ENCODE measurements at places on chromosomes 12 and 14.

DNA sequence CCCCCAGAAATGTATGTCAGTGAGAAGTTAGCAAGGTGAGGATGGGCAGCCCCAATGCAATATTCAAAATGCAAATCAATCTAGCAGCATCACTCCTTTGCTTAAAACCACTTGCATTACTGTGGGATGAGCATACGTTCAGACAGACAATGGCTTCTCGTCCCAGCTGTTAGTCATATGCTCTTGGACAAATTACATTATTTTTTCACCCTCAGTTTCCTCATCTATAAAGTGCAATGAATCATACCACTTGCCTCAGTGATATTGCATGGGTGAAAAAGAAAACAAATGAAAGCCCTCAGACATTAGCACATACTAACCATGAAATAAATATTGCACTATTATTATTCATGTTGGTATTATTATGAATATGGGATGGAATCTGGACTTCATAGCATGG, 132.3 kb downstream of the C12orf75 start:
- DNase-seq: no peak

- no peak for DNase-seq
Measured at GRCh38 chr12:52216100-52216499, 16.9 kb upstream of the KRT7 start.

- no peak for DNase-seq
Measured at GRCh38 chr14:22600027-22600426, 1.9 kb downstream of the ABHD4 start.

- DNase-seq: no peak
Measured at GRCh38 chr14:31716208-31716607, 155.0 kb downstream of the NUBPL start.

DNA sequence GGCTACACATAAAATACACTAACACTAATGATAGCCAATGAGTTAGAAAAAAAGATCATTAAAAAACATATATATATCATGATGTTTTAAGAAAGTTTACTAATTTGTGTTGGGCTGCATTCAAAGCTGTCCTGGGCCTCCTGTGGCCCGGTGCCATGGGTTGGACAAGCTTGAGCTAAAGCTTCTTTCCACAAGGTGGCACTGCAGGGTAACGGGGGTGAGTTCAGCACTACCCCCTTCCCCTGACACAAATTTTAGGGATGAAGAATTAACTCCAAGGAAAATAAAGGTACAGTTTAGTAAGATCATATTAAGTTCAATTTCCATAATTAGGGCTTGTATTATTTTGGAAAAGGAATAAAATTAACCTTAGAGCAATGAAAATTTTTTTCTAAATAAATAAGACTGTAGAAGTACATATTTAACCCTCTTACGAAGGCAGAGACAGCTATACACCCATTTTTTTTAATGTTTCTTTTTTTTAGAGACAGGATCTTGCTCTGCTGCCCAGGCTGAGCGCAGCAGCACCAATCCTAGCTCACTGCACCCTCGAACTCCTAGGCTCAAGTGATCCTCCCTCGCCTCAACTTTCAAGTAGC, 38.9 kb downstream of the PPP1R13B start:
- peak; percentile 41 for DNase-seq

DNA sequence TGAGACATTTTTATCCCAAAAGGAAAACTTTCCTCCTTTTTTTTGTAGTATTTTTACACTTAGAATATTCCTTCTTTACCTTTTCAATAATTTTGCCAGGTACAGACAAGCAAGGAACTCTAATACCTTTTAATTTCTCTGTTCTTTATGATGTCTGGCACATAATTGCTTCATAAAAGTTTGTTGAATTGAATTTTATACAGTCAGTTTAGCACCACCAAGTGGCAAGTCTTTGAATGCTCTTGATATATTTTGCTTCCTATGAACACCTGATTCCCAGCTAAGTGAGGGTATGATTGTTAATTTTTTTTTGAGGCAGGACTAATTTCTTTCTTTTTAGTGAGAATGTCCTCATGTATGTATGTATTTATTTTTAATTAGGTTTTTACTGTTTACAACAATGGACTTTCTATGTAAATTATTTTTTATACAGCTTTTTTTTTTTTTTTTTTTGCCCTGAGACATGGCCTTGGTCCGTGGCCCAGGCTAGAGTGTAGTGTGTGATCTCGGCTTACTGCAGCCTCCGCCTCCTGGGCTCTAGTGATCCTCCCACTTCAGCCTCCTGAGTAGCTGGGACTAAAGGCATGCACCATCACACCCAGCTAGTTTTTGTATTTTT, 6.9 kb downstream of the TBC1D15 start:
- DNase-seq: peak; percentile 23

DNA sequence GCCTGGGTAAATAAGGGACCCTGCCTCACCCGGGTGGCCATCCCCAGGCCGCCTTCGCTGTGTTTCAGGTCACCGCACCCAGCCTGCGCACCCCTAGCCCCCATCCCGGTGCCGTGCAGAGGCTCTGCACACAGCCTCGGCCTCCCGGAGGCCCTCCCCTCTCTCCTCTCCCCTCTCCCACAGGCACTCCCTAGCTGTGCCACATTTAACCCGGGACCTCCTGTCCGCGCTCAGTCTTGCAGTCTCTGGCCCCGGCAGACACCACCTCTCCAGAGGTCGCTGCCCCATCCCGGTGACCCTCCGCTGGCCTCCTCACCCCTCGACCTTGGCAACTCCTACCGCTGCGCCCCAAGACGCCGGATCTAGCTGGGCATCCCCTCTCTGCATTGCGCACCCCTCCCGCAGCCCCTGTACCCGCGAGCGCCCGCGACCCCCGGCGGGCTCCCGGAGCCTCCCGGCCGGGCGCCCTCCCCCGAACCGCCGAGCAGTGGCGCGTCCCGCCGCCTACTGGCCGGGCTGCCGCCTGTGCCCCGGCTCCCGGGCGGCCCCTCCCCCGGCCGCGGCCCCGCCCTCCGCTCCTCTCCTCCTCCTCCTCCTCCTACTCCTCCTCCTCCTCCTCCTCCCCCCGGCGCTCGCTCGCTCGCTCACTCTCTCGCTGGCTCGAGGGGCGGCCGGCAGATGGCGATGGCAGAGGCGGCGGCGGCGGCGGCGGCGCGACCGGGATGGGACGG, 120.7 kb downstream of the AACS start:
- no peak for DNase-seq

DNA sequence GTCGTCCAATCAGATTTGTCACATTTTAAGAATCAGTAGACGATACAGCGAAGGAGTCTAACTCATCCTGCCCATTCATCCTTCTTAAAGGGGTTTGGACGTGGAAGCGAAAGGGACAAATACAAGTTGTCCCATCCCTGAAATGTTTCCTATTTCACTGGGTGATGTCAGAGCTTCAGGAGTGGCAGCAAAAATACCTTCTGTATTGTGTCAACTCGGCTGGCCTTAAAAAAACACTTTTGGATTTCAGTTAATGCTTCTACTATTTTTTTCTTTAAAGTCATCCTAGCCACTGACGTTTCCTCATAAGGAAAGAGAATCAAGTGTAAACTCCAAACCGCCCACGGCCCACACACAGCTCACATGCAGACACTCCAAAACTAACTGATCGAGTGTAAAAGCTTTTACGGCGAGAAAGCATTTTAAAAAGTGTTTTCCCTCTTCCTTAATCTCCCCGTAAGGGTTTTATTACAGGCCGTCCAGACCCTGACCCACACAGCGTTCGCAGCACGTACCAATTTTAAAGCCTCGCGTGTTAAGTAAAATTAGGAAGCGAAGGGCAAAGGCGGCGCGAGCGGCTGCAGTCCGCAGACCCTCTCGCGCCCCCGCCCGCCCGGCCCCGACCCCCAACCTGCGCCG, 593 bp downstream of the CFL2 start:
- DNase-seq: peak; percentile 71

- DNase-seq: no peak
Measured at GRCh38 chr14:24071144-24071697, at the start of gene CPNE6. Gene CPNE6 (plus strand): TSS chr14:24071562. CDS start chr14:24072937, 1,375 bp downstream.

DNA sequence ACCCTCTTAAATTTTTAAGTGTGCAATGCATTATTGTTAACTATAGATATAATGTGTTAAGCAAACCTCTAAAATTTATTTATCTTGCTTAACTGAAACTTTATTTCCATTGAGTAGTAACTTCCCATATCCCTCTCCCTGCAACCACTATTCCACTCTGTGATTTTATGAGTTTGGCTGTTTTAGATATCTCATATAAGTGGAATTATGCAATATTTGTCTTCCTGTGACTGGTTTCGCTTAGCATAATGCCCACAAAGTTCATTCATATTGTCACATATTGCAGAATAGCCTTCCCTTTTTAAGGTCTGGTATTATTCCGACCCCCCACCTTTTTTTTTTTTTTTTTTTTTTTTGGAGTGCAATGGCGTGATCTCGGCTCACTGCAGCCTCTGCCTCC, 247.6 kb downstream of the EMP1 start:
- no peak for DNase-seq

DNA sequence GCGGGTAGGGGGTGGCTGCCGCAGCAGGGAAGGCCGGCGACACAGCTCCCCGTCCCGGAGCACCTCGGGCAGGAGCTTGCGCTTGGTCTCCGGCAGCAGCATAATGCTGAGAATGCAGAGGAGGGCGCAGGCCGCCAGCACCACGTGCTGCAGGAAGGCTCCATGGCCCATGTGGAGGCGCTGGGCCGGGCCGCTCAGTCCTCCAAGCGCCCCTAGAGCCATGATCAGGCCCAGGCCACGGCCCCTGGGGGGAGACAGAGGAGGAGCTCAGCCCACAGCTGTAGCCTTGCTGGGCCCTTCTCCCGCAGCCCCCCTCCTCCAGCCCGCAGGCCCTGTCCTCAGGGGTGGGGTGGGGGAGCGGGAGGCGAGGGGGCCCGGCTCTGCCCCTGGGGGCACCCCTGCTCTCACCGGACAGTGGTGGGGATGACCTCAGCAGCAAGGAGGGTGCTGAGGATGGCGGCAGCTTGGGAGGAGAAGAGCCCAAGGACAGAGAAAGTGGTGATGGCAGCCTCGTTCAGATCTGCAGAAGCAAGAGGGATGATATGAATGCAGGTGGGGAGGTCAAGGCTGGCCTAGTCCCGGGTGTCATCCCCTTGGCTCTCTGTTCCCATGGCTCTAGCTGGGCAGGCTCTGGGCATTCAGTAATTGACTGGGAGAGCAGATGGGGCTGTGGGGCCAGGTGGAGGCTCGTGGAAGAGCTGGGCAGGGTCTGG, 5.8 kb downstream of the SLC22A17 start:
- no peak for DNase-seq

DNA sequence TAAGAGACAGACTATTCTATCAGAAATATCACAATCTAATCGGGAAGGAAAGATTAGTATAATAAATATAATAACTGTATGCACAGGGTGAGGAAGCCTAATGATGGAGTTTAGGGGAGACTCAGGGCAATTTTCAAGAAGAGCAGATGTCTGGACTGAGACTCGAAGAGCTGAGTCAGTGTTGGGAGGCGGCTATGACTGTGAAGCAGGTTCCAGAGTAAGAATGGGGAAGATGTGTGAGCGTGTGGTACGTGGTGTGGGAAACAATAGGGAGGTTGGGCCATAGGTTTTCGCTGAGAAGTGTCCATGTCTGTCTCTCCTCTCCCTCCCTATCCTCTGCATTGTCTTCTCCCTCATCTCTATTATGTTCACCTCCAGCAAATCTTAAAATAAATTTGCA, 85.6 kb downstream of the LMO3 start:
- DNase-seq: no peak

GRCh38 chr14:52926953-52927352, 23.9 kb downstream of the FERMT2 start:
- DNase-seq: no peak

DNA sequence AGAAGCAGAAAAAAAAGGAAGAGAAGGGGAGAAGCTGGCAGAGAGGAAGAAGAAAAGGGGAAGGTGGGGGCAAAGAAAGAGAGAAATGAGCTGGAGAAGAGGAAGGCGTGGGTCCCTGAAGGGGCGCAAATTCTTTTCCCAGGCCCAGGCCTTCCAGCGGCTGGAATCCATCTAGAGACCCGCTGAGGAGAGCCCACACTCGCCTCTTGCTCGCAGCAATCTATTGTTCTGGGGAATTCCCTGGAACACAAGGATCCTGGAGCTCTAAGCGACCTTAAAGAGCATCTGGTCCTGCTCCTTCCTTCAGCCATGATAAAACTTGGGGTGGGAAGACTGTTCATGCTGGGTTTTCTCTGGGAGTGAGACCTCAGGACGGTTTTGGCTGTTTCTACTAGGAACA, 41.2 kb upstream of the FKBP4 start:
- DNase-seq: no peak

- DNase-seq: peak; percentile 33
Measured at GRCh38 chr12:14577344-14577743, 9.7 kb upstream of the PLBD1 start.

DNA sequence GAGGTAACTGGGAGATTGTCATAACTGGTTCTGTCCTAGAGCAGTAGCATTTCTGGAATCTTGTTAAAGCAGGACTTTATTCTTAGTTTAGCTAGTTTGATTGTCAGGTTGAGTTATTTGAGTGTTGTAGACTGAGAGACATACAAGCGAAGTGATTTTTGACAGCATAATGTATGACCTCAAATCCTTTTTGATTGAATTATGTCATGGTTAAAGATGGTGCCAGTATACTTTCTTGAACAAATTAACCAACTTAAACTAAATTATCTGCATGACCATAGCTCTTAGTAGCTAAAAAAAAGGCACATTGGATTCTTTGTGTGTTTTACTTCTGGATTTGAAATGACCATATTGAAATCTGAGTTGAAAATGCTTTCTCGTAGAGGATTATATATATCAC, 626.6 kb downstream of the TMTC2 start:
- no peak for DNase-seq

GRCh38 chr12:91630596-91631293, 448.1 kb upstream of the DCN start:
- DNase-seq: peak; percentile 21

GRCh38 chr14:80465546-80466220, 254.4 kb upstream of the DIO2 start:
- DNase-seq: no peak

DNA sequence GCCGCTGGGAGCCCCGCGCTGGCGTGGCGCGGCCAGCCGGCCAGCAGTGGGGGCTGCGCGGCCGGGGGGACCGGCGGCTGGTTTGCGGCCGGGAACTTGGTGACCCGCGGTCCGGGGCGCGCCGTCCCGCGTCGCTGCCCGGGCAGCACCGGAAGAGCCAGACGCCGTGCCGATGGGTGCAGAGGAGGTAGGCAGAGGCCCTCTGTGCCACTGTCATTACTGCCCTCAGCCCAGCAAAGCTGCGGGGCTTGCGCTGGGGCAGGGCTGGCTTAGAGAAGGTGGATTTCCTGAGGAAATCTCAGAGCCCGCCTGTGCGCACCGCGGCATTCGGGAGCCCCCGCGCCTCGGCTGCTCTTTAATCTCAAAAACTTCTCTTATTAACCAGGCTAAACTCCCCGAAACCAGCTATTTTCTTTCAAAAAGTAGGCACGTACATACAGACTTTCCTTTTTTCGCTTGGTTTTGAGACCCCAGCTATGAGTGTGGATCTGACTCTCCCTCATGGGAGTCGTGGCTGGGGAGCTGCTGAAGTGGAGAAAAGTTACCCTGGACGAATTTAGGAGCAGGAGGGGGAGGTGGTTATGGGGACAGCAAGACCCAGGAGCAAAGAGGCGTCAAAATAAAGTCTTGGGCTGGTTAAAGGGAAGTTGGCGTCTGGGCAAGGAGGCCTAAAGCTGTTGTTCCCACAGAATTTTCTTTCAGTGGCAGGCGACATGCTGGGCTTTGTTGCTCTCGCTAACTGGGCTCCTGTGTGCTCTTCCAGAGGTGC, 802 bp downstream of the SUSD6 start:
- DNase-seq: peak; percentile 55
